ENCODE measurements at places on chromosomes 3 and 15. TPM values are rescaled to one million over a fixed set of nuclear protein-coding genes. Genes with fewer than 3 reads are reported as not detected.

The CCDC191 gene
- total RNA-seq: 8.8 TPM

The SYNPR gene
- total RNA-seq: 3.7 TPM

The GP5 gene
- total RNA-seq: 0.11 TPM

The C3orf85 gene
- total RNA-seq: not detected

The SEMA3G gene
- 0.66 TPM for total RNA-seq

The MUSTN1 gene
- total RNA-seq: not detected

Data from mesothelial cell of epicardium (in vitro differentiated cells).